Spinal cord (tissue), 10 donors: ENCODE measurements at places on chromosomes 1 and 21.

DNA sequence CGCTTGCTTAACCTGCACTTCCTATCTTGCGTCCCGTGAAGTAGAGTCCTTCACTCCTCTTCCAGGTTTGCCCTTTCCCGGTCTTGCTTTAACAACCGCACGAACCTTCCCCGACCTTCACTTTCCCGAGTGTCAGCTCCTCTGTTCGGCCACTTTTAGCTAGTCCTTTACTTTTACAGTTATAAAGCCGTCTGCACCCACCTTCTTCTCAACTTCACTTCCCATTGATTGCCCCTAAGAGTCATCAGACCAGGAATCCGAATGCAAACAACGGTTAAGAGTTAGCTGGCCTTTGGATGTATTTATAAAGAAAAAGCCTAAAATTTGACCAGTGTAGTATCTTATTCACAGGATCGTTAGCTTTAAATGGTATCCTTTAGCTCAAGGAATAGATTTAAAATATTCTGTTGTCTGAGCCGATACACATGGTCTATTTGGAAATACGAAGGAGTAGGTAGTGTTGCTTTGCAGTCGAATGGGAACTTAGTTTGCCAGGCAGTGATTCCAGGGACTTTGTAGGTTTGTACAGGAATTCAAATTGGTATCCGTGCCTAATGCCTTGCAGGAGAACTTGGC, 1.4 kb downstream of the PPP2R5A start:
- DNase-seq: no peak

GRCh38 chr1:228210712-228211530, 3.1 kb downstream of the OBSCN start:
- no peak for DNase-seq

DNA sequence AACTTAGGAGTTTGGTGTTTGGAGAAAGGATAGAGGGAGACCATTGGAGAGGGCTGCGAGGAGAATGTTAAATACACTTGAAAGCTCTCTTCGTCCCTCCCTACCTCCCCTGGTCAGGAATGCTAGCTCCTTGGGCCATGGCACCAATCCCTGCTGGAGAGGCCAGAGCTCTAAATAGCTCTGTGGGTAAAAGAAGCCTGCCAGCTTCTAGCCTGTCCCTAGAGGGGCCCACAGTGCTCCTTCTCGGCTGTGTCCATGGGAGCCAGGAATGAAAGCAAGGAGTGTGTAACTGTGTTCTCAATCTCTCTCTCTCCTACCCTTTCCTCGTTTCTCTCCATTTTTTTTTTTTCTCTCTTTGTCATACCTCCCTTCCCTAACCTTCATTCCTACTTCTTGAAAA, at the start of gene CCDC190:
TSS of gene CCDC190 (minus strand) at position 75 of the 400 bp plus-strand sequence. CDS start 1,529 bp downstream, outside the sequence.
- DNase-seq: no peak

GRCh38 chr1:35120458-35121133, 41.4 kb downstream of the ZMYM1 start:
- no peak for DNase-seq

DNA sequence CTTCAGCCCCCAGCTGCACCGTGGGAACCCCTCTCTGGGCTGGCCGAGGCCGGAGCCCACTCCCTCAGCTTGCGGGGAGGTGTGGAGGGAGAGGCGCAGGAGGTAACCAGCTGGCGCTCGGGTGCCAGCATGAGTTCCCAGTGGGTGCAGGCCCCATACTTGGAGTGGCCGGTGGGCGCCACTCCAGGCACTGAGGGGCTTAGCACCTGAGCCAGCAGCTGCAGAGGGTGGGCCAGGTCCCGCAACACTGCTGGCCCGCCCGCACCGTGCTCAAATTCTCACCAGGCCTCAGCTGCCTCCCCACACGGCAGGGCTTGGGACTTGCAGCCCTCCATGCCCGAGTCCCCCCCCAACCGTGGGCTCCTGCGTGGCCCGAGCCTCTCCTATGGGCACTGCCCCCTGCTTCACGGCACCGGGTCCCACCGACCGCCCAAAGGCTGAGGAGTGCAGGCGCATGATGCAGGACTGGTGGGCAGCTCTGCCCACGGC, 47.2 kb downstream of the LRRC53 start:
- no peak for DNase-seq

DNA sequence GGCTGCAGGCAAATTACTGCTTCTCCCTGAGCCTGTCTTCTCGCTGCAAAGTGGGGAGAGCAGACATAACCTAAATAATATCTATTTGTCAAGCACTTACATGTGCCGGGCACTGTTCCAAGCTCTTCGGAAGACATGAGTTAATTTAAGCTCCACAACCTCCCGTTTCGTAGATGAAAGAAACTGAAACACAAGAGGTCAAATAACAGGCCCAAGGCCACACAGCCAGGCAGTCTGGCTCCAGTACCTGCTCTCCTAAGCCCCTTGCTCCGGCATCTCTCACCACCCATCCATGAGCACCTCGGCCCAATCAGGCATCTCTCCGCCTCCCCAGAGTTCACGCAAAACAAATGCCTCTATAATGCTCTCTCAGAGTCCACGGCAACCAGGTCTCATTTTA, 65.4 kb downstream of the TAS1R2 start:
- DNase-seq: no peak

GRCh38 chr1:20093940-20094391, 24.0 kb downstream of the PLA2G5 start:
- no peak for DNase-seq

- no peak for DNase-seq
Observed at GRCh38 chr1:241464985-241465384, 54.6 kb downstream of the FH start.

GRCh38 chr21:38989379-38989744, 183.6 kb downstream of the ETS2 start:
- no peak for DNase-seq

DNA sequence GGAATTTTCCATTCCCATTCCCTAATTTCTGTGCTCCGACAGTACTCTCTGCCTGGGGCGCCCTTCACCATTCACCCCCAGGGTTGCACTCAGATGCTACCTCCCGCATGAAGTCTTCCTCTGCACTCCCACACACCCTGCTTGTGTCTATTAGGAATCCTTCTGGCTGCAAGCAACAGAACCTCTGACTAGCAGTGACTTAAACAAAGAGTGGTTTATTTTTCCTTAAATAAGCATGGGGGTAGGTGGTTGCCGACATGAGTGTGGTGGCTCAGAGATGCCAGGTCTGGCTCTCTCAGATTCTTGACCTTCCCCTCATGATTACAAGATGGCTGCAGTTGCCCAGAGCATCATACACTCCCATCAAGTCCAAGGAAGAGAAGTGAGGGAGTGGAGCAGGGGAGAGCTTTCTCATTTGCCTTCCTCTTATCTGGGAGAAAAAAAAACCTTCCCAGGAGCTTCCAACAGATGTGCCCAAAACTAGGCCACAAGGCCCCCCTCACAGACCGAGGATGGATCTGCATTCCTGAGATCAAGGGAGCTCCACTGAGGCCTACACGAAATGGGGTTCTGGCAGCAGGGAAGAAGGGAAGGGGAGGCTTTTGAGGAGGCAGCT, 49.6 kb upstream of the LBR start:
- no peak for DNase-seq

- DNase-seq: peak; percentile 68
Observed at GRCh38 chr1:41455479-41456332, 28.8 kb downstream of the EDN2 start.

DNA sequence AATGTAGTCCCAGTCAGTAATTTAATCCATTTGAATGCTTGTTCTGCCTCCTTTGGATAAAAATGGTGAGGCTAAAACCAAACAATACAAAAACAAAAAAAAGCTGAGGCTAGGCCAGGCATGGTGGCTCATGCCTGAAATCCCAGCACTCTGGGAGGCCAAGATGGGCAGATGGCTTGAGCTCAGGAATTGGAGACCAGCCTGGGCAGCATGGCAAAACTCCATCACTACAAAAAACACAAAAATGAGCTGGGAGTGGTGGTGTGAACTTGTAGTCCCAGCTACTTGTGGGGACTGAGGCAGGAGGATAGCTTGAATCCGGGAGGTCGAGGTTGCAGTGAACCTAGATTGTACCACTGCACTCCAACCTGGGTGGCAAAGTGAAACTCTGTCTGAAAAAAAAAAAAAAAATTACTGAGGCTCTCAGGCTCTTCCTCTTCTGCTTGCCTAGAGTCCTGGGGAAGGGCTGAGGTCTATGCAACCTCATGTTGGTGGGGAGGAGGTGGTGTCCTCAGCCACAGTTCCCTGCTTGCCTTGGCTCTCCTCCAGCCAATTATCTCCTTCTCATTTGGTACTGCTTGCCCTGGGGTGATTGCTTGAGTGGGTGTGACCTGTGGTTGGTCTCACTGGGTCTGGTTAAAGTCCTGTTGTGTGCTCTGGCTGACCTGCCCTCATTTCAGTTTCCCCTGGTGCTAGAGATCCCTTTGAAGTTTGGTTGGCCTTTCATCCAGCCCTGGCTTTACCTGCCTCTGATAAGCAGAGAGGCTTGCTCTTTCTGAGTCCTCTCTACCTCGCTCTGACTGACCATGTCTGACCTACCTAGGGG, 20.9 kb downstream of the S1PR1 start:
- DNase-seq: no peak

DNA sequence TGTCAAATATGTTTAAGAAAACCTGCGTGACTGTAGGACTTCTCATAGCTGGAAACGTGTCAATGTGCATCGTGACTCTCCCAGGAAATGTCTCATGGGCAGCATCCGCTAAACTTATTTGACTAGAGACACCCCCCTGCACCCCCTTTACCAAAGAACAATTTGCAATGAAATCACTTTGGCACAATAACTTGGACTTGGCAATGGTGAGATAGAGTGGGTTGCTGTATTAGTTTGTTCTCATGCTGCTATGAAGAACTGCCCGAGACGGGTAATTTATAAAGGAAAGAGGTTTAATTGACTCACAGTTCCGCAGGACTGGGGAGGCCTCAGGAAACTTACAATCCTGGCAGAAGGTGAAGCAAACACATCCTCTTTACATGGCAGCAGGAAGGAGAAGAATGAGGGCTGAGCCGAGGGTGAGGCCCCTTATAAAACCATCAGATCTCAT, 13.8 kb downstream of the CLDN14 start:
- no peak for DNase-seq

DNA sequence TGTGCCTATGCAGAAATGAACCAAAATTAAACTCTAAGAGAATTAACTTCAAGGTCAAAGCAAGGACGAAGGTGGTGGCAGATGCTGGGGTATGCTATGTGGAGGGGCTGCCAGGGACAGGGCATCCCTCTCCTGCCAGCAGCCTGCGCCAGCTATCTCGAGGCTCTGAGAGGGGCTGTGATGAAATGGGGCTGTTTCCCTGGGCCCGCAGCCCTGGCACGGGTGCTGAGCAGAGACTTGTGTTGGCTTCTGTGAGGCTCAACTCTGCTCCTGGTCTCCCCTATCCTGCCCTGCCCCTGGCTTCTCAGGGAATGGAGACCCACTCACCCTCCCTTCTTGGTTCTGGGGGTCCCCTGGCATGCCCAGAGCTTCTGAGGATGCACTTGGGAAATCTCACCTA, 41.9 kb upstream of the TIAM1 start:
- no peak for DNase-seq

DNA sequence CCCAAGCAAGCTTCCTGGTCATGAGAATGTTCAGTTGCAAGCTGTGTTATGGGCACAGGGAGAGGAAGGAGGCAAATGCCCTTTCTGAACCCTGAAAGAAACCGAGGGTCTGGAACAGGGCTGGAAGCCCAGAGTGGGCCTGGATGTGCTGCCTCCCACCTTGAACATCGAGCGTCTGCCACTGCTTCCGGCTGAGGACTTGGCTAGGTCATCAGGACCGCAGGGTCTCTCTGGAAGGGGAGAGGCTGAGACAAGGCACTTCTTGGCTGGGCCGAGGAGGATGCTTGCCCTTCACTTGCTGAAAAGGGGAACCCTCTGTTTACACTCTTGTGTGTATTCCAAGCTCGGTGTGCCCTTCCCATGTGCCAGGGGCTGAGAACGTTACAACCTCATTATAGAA, 168.0 kb upstream of the C1orf174 start:
- DNase-seq: no peak

- no peak for DNase-seq
Observed at GRCh38 chr1:205008896-205009295, 34.1 kb upstream of the CNTN2 start.

DNA sequence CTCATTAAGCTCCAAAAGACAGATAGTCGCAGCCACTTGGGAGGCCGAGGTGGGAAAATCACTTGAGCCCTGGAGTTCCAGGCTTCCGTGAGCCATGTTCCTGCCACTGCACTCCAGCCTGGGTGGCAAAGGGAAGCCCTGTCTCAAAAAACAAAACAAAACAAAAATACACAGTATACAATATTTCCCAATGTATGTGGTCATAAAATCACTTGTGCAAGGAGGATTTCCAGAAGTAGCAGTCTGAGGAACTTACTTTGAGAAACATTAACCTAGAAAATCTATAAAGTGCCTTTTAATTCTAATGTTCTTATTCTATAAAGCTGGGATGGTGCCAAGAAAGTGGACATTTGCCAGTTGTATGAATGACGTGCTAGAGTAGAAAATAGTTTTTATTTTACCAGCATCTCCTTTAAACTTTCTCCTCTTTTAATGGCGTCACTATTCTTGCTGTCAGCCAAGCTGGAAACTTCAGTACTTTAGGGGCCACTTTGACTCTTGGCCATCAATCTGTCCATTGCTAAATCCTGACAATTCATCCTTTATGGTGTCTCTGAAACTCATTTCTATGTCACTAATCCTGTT, 22.5 kb downstream of the FAM177B start:
- no peak for DNase-seq

DNA sequence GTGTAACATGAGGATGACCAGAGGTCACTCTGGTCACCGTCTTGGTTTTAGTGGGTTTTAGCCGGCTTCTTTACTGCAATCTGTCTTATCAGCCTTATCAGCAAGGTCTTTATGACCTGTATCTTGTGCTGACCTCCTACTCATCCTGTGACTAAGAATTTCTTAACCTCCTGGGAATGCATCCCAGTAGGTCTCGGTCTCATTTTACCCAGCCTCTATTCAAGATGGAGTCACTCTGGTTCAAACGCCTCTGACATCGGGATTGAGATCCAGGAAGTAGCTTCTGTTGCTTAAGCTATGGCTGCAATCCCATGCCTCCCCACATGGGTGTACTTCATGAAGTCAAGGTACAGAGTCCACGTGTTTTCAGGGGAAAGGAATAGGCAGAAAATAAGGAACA, 19.9 kb downstream of the FMN2 start:
- DNase-seq: no peak

DNA sequence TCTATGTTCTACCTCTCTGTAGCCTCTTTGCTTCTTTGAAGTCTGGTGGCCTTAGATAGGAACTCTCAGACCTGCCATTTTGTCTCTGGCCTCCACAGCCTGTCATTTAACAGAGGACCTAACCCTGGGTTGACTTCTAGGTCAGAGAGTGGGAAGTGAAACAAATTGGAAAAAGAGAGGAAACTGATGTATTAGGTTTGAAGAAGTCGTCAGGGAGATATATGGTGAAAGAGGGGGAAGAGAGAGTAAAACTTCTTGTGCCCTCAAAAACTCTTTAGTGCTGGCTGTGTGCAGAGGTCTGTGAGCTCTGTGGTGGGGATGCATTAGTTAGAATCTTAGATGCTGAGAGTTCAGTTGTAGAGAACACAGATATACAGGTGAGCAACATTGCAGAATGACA, 30.2 kb upstream of the CD1D start:
- DNase-seq: no peak
